ENCODE measurements at places on chromosomes 12 and 14.

DNA sequence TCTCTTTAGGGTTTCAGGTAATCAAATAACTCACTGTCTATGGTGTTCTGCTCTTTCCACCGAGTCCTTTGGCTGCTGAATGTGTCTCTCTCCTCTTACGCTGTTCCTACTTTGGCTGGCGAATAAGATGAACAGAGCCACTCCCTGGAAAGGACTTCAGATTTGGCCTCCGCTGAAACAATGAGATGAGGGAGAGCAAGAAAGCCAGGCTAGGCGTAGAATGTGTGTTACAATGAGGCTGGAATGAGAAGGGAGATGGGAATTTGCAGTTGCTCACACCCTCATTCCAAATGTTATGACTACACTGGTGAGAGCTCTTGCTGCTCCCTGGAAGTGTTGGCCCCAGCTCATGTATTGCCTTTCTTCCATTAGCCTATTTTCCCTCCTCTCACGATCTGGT is at the start of gene MFAP5:
MFAP5 (minus strand) TSS at position 234 of the 400 bp plus-strand sequence. CDS start 722 bp downstream, outside the sequence.
- no peak for DNase-seq

- no peak for DNase-seq
These were observed 141.3 kb upstream of the HIF1A start for GRCh38 chr14:61553730-61554641.

DNA sequence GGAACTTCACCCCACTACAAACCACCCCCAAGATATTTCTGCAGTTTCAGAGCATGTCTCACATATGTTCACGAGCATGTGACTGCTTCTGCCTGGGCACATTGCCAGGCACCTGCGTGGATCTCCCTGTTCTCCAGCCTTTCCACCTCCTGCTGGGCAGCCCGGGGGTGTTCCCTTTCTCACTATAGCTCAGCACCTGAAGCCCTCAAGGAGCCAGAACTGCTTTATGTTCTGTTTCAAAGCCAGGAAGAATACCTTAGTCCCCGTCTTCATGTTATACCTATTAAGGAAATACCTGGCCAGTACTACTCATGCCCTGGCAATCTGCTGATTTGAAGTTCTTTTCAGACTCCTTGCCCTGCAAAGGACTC is 4.2 kb upstream of the FGF6 start:
- no peak for DNase-seq

GRCh38 chr14:51521764-51522163 is 129.9 kb upstream of the FRMD6 start:
- no peak for DNase-seq

- DNase-seq, result no peak
These were observed 18.9 kb downstream of the DNAL1 start for GRCh38 chr14:73663548-73664212.

DNA sequence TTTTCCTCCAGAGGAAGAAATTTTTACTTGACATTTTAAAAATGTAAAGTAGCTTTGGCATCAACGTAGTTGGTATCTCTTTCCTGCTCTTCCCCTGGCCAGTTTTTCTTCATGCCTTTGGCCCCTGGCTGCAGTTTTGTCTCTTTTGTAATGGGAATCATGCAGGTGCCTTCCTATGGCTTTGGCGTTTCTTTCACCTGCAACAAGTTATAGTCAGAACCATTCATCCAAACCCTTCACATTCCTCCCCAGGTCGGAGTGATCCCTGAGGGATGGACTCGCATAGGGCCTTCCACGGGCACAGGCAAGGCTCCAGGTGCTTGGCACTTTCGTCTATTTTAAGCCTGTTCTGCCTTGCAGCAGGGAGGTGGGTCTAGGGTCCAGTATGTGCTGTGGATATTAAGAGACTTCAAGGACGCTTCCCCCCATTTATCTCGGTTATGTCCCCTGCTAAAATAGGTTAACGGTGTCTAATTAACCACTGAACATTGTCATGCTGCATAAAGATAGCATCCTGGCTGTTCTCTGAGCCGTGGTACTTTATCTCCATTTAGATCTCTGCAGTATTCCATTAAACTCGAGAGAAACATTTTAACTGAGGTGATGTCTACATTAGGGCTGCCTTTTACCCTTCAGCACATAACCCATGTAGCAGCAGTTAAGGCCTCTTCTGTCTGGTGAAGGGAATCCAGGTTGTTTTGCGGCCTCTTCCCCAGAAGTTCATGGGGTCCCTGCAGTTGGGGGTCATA is 66.3 kb downstream of the IFT43 start:
- no peak for DNase-seq

DNA sequence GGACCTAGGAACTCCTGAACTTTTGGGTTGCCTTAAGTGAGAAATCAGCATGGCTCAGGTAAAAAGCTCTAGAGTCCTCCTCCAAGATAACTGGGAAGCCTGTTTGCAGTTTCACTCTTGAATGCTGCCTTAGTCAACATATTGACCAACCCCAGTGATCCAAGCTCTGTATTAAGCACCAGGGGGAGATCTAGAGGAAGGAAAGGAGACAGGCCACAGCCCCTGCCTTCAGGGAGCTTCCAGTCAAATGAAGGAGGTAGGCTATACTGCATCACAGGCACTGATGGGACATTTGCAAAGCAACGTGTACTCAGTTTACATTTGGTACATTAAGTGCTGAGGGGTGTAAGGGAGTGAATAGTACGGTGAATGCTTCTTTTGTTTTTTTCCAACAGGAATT is 1.2 kb upstream of the CSAD start:
- no peak for DNase-seq

Data from stimulated activated CD8-positive, alpha-beta memory T cell treated with anti-CD3 and anti-CD28 coated beads, Interleukin-4, amount 100 ng/mL, for 1 hour (primary cell).